ENCODE measurements at places on chromosomes 11 and 22.

DNA sequence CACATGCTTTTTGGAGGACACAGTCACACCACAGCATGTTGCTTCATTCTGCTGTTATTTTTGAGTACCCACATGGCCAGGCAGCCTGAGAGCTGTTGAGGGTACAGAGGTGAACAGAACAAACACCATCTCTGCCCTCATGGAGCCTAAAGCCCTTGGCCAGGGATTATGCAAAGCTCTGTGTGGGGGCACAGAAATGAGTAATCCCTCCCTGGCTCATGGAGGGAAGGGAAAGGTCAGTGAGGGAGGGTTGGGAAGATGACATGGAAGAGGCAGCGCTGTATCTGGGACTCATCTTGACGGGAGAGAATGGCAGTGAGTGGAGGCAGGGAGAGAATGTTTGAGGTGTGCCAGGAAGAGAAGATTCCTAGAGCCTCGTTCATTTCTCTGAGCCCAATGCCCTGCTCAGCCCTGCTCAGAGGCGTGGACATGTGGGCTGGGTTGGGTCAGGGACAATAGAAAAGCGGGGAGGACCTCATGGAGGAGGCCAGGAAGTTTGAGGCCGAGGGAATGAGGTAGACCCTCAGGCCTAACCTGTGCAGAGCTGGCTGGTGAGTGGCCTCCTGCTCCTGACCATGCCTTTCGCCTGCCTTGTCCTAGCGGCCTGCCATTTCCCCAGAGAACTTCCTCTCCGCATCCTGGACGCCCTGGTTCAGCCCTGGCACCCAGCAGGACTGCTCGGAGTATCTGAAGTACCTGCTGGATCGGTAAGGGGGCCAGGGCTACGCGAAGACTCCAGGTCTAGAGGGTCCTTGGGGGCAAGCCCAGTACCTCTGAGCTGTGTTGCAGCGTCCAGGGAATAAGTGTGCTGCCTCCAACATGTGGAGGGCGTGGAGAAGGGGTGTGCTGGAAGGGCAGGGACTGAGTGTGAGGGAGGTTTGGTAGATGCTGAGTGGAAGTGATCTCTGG is 19.8 kb downstream of the USP35 start:
- DNase-seq = no peak

DNA sequence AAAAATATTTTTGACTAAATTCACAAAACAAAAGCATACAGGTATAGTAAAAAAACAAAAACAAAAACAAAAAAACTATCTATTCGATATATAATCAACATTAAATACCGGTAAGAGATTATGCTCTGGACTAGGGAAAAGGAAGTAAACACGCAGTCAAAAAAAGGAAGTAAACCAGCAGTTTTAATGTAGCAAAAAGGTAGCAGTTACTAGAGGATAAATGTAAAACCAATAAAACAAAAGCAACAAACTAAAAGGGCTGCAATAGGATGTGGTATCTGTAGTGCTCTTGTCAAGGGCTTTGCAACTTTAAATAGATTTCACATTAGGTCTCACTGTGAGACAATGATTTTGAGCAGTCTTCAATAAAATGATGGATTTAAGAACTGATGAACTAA is 2.4 kb downstream of the TRIM22 start:
- DNase-seq = no peak

- DNase-seq = no peak
These were observed 14.1 kb upstream of the CYB5R2 start for GRCh38 chr11:7687386-7687785.

- DNase-seq = no peak
These were observed 580.6 kb upstream of the ANO5 start for GRCh38 chr11:21612326-21612725.

- DNase-seq = no peak
These were observed 198.8 kb upstream of the KIRREL3 start for GRCh38 chr11:127199306-127199801.

DNA sequence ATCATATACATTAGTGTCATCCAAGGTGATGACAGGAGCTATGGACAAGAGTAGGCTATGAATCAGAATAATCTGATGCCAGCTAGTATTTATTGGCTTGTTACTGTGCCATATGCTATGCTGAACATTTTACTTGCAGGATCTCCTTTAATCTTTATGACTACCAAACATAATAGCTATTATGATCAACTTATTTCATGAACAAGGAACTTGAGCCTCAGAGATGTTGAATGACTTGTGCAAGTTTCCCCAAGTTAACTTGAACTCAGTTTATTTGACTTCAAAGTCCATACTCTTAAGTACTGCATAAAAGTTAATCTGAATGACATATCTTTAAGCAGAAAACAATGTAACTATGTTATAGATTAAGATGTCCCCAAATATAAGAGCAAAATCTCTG is 178.8 kb upstream of the ARHGAP20 start:
- DNase-seq = no peak

DNA sequence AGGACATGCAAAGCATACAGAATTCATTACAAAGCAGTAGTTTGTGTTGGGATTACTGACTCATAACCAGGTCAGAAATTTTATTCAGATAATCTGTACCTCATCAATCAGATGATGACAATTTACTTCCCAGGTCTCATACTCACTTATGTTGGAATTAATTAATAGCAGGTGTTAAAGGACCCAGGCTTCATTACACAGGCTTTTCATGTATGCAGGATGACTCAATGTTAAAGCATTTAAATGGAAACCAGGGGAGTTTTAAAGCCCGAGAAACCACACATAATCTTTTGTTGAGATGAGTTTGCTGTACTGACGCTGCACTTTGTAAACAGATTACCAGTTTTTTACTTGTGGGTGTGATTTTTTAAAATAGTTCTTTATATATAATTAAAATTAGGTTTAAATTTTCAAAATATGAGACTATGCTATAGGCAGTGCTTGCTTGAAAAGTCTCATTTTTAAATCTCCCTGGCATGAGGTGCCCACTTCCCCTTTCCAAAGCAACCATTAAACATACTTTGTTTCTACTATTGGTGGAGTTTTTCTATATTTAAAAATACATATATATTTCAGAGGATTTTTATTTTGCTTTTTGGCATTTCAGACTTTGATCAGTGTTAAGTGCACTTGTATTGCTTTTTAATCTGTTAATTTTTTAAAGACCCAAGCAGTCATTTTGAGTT is 41.0 kb downstream of the CEP57 start:
- DNase-seq = peak; percentile 86

GRCh38 chr11:67252831-67253239 is 13.4 kb upstream of the GRK2 start:
- DNase-seq = no peak

DNA sequence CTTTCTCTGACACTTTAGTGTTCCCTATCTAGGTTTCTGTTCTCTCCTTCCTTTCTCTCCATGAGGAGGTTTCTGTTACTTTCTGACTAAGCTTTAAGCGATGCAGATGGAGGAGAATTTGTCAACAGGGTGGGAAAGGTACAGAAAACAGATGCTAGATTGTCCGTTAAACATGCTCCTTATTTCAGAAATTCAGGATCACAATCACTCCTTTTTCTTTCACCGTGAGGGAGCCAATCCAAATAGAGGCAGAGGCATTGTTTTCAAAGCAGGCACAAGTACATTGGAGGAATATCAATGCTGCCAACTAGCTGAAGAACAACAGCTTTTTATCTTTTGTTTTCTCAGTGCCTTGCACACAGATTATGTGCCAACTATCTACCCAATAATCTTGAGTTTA is 215.7 kb upstream of the FOLH1 start:
- DNase-seq = no peak

DNA sequence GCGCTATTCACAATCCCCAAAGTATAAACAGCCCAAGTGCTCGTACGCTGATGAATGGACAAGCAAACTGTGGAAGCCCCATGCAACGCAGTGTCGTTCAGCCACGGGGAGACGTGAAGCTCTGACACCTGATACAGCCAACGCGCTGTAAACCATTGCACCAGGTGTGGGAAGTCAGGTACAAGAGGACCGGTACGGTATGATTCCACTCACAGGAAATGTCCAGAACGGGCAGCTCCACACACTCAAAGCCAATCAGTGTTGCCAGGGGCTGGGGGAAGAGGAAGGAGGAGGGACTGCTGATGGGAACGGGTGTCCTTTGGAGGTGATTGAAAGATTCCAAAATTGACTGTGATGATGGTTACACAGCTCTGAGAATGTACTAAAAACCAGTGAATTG is 64.5 kb downstream of the BRD1 start:
- no peak for DNase-seq

DNA sequence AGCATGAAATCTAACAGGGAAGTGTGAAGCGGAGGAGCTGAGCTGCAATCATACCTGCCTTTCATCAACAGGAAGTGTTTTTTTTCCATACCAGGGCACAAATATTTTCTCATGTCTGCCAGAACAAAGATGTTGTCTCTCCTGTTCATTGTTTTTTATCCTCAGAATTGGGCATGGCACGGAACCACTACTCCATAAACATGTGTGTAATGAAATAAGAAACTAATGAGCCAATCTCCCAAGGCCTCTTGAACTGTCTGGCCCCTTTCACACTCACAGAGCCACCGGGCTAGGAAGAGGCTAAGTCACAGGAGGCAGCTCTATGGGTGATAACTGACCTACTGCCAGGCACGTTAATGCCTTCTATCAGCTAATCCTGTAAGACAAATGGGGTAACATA is 124.4 kb downstream of the ETS1 start:
- DNase-seq = no peak

DNA sequence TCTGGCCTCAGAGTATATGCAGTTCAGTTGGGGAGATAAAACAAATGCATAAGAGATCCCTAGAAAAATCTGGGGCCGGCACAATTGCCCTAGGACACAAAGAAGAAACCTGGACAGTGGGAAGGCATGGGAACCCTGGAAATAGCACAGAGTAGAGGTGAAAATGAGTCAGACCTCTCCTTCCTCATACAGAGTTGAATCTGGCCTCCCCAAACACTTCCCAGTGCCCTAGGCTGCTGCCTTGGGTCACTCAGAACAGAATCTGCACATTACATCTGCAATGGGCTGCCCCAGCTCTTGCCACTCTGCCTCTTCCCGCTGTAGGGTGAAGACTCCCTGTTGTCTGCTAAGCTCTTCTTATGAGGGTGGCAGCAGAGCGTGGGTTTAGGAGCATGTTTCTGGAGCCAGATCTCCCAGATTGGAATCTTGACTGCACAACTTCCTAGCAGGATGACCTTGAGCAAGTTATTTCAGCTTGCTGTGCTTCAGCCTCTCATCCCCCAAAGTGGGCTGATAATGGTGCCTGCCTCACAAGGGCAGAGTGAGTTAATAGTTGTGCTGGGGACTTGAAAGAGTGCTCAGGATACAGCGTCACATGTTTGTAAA is 47.1 kb upstream of the NECTIN1 start:
- no peak for DNase-seq

GRCh38 chr11:86978756-86979608 is 23.8 kb upstream of the FZD4 start:
- no peak for DNase-seq

GRCh38 chr11:1333091-1333772 is 23.8 kb upstream of the TOLLIP start:
- DNase-seq = no peak

DNA sequence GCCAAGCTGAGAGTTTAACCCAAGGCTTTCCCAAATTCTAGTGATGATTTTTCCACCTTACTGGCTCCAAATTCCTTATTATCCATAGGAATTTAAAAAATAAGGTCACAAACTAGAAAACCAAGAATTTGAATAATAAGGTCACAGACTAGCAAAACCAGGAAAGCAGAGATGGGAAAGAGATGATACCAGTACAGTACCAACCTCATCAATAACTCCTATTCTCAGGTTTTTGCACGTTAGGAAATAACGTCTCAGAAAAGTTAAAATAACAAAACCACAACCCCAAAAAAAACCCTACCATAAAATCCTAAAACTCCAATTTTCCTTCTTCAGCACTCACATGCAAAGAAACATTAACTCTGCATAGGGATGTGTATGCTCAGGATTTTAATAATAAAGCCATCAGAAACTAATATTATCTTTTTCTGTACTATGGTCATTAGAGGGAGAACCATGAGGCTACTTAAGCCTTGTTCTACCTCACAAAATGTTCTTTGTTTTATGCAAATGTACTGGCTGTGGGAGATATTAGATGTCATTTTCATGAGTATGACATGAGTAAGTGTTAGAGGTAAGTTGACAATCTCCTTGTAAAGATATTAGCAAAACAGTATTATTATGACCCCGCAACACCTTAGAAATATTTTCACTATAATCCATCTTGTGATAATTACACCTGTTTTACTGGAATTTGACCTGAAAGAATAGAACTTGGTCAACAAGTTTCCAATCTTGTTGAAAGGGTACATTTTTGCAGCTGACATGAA is 16.1 kb upstream of the EED start:
- no peak for DNase-seq

GRCh38 chr11:94544646-94545263 is 1.0 kb downstream of the FUT4 start:
- no peak for DNase-seq

DNA sequence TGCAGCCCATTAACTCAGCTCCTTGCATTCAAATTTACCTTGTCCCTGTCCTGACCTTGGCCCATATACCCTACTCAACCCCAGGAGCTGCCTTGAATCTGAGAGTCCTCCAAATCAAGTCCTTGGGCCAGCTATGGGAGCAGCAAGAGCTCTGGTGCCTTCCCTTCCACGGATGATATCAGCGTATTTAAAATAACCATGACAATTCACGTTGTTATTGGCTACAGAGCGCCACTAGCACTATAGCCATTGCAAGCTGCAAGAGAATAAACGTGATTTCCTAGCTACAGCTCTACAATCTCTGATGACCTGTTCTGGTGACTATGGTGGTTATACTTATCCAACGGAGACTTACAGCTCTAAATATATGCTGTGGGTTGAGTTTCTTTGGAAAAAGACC is 357.8 kb downstream of the LARGE1 start:
- DNase-seq = no peak

Data from GM04504 (cell line).